ENCODE measurements at places on chromosomes 11 and 22.
A peak's percentile ranks its signal among the peaks of the same experiment; 100 is the strongest.

GRCh38 chr11:132186699-132187098, 816.3 kb downstream of the NTM start:
- DNase-seq = no peak

- DNase-seq = no peak
Measured at GRCh38 chr22:16960884-16961249, 47.2 kb downstream of the GAB4 start.

DNA sequence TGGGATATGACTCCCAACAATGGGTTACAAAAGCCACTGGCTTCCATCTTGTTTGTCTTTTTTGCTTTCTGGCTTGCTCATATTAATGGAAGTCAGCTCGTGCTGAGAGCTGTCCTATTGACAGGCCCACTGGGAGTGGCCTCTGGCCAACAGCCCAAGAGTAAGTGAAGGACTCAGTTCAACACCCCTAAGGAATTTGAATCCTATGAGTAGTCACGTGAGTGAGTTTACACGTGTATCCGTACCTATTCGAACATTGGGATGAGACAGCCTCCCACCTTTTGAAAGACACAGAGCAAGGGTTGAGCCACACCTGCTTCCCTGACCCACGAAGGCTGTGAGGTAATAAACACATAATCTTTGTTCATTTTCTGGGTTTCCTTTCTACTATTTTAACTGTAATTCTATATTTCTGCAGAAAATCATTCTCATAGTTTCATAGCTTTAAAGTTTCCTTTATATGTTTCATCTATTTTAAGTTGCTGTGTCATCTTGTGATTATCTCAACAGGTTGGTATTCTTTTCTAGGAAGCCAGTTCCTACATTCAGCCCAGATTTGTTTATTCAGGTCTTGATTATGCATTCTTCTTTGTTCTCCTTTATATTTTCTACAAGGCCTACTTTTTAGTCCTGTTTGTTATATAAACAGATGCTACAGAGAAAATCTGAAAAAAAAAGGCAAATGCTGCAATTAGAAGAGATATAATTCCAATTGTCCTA, 802.3 kb downstream of the CNTN5 start:
- DNase-seq = no peak

GRCh38 chr11:72088076-72088808, 7.6 kb downstream of the LRRC51 start:
- no peak for DNase-seq

GRCh38 chr22:38973289-38974169, 8.6 kb upstream of the APOBEC3B start:
- peak; percentile 5 for DNase-seq

- DNase-seq = no peak
Measured at GRCh38 chr11:35932681-35933319, 11.1 kb upstream of the LDLRAD3 start.

DNA sequence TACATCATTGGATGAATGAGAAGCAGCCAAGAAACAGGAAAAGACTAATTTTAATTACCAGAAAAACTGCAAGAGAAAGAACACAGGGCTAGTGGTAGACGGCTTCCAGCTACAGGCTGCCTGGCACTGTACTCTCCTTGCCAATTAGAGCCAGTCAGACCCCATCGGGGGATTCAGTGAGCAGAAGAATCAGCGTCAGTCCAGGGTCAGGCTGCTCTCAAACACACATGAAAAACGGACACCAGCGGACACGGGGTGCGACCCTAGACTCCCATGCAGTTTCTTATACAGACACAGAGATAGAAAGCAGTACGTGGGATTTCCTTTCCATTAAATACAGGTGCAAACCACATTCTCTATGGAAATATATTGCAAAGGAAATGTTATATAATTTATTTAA, 1.1 kb upstream of the CNTN5 start:
- peak; percentile 17 for DNase-seq

- DNase-seq = no peak
Measured at GRCh38 chr22:24751518-24751917, 23.0 kb downstream of the PIWIL3 start.

DNA sequence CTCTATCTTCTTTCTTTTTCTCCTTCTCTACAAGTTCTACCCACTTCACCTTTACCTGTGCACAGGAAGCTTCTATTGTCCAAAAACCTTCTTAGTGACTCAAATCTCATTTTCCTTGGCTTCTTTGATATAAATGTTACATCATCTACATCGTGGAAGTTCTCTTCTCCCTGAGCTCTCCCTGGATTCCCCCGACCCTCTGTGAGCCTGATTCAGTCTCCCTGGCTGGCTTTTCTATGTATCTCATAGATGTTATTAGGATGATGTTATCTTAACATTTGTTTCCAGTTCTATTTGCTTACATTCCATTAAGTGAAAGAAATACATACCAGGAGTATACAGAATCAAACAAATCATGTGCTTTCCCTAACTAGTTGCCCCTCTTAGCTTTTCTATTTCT, 235.8 kb upstream of the PITPNB start:
- no peak for DNase-seq

- DNase-seq = no peak
Measured at GRCh38 chr11:57477507-57478189, 17.3 kb downstream of the RTN4RL2 start.

GRCh38 chr11:35402751-35403660, 16.4 kb downstream of the SLC1A2 start:
- no peak for DNase-seq

- DNase-seq = no peak
Measured at GRCh38 chr22:43562843-43563242, 151.0 kb downstream of the MPPED1 start.

DNA sequence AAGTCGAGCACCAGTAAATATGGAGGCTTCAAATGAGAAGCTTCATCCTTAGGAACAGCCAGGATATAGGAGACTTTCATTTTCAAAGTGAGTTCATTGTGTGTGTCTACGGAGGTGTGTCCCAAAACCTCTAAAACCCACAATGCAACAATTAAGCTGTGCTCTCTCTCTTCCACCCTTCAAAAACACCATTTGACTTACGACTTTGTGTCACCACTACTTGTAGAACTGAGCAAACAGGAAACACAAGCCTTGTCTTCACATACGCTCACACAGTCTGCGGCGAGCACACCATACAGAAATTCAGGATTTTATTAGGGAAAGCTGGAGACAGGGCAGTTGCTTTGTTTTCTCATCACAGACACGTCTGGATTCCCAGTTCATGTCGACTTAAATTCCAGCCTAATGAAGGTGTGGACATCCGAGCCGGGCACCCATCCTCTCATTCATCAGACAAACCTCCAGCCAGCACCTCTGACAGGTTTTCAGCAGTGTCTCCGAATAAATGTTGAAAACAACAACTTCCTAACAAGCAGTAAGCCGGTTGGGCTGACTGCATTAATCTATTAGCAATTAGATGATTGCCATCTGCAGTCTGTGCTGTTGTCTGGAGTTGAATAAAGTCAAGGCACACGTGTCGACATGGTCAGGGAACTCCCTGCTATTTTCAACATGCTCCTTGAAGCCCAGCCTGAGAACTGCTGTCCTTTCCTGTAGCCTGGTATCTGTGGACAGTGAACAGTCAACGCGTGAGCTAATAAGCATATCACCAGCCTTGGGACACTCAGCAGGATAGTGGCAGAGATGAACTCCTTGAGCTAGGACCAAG, 1411.1 kb downstream of the BRD1 start:
- peak; percentile 13 for DNase-seq

- no peak for DNase-seq
Measured at GRCh38 chr11:101321222-101321621, 191.6 kb upstream of the PGR start.

DNA sequence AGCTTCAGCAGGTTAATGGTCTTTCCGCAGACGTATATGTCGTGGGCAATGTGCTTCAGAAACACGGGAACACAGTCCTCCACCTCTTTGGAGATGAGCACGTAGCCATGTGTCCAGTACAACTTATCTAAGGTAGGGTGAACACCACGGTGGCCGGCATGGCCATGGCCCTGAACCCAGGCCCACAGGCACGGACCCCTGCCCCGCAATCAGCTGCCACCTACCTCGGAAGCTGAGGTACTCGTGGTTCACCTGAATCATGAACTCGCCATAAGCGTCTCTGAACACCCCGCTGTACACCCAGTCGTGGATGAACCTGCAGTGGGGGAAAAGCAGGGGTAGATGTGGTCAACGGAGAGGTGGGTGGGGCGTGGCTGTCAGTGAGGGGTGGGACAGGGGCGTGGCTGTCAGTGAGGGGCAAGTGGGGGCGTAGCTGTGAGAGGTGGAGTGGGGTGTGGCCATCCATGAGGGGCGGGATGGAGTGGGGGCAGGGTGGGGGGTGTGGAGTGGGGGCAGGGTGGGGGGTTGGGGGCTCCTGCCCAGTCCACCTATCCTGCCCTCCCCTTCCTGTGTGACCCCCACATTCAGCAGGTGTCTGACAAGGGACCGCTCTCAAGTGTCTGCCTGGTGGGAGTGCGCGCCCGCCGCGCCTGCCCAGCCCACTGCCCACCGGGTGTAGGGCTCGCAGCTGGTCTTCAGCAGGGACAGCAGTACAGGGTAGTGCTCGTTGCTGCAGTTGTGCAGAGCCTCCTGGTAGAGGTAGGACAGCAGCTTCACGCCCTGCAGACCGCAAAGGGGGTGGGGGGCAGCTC, 18.6 kb downstream of the TUBGCP6 start:
- DNase-seq = no peak

GRCh38 chr22:28706845-28707244, 27.2 kb upstream of the TTC28 start:
- DNase-seq = no peak

GRCh38 chr11:62133328-62134065, 9.7 kb downstream of the INCENP start:
- no peak for DNase-seq

- DNase-seq = no peak
Measured at GRCh38 chr11:38278457-38279141, 1680.6 kb upstream of the RAG2 start.

DNA sequence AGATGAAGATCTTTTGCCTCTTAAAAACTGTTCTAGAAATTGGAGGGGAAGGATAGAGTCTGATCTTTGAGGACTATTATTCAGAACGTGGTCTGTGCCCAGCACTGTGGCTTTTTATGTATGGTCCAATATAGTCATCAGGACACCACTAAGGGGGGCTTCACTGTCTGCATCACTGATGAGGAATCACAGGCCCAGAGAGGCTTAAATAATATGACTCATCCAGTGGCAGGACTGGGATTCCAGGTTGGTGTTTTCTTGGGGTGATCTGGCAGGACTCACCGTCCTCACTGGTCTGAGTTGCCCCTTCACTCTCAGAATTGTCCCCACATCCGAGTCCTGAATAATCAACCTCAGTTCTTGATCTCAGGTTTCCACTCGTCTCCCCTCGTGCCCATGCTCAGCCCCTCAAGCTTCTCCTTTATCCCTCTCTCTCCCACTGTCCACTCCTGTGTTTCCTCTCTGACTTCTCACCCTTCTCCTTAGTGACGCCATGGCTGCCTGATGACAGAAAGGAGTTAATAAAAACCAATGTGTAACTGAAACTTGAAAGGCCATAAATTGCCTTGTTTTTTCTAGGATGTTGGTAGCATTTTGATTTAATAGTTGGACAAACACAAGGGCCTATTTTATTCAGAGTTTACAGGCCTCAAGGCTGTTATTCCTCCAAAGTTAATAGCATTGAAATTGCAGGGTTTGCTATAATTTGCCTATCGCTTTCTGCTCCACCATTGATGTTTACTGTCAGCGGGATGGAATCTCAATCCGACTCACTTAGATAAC, 95.7 kb upstream of the NNMT start:
- no peak for DNase-seq

- DNase-seq = no peak
Measured at GRCh38 chr11:44304091-44305025, 5.6 kb downstream of the ALX4 start.

GRCh38 chr11:69705901-69706787, 2.3 kb upstream of the FGF19 start:
- no peak for DNase-seq

- DNase-seq = no peak
Measured at GRCh38 chr11:10628508-10629236, 60.2 kb upstream of the LYVE1 start.

DNA sequence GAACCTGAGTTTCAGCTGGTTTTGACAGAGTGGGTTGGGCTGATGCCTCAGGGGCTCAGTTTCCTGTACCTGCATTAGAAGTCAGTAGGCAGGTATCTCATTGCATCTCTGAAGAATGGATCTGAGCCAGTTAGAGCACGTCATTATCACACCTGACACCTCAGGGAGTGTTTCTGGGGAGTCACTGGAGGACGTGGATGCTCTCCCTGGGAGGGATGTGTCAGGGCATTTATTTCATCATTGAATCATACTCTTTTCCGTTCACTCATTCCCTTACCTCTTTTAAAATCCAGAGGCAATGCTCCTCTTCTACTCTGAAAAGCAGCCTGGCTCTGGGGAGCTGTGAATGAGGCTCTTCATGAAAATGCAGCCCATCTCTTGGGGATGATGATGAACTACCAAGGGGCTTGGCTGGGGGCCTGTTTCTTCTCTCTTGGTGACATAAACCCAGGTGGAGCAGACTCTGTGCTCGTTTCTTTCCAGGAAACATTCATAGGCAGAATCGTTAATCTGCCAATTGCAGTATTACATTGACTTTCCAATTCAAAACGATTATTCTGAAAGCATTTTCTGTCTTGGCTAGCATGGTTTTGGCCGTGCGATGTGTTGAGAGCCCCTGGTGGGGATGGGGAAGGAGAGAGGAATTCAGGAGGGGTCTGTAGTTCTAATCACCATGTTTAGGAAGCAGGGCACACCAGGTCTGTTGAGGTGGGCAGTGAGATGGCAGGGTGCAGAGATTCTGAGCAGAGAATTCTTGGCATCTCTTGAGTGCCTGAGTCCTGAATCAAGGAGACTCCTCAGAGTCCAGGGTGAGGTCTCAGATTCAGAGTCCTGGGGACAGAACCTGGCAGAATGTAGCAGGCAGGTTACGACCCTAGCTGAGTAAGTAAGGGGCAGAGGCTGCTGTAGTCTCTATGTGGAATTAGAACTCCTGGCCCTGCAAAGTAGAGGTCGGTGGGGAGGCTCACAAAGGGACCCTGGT, 12.6 kb downstream of the PARVA start:
- peak; percentile 46 for DNase-seq

- DNase-seq = no peak
Measured at GRCh38 chr11:67020949-67021348, 2.0 kb upstream of the SYT12 start.

- no peak for DNase-seq
Measured at GRCh38 chr22:20091690-20092476, 11.8 kb downstream of the DGCR8 start.
